Colonic mucosa (tissue), 4 donors: ENCODE measurements at places on chromosomes 1 and 21. TPM values are rescaled to one million over a fixed set of nuclear protein-coding genes. Genes with fewer than 3 reads are reported as not detected.

Gene ITSN1
- total RNA-seq, result 28.3 TPM

Gene S100A16
- 232 TPM for total RNA-seq

Gene IVL
- not detected for total RNA-seq

Gene FASLG
- total RNA-seq, result 0.24 TPM

- H3K4me1 ChIP-seq, result no peaks in the 10 kb centered on the region
- DNase-seq, result no peak
- H3K27me3 ChIP-seq, result no peaks in the 10 kb centered on the region
These were observed 71.3 kb upstream of the PRDX6 start for GRCh38 chr1:173405834-173406233.

- H3K4me3 ChIP-seq, result no peak overlapping the region
- no peak overlapping the region for H3K27ac ChIP-seq
- no peaks in the 10 kb centered on the region for H3K36me3 ChIP-seq
- no peaks in the 10 kb centered on the region for H3K4me1 ChIP-seq
- no peak for DNase-seq
These were observed 17.0 kb downstream of the C1orf167 start for GRCh38 chr1:11778844-11779623.

DNA sequence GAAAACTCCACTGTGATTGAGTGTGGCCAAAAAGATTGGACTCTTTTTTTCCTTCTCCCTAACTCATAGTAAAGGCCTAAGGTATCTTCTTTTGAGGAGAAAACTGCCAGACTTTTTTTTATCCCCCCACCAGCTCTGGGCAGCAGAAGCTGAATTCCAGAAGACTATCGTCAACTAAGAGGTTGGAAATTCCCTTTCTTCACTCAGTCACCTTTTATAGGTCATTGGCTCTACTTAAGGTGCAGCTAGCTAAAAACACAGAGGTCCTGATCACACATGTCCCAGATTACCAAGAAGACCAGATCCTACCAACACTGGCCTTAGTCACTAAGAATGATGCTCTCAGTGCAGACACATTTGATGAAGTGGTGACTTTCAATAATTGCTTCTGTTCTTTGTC lies 1441.2 kb downstream of the PLA2G4A start:
- no peaks in the 10 kb centered on the region for H3K4me1 ChIP-seq
- H3K4me3 ChIP-seq, result no peak overlapping the region
- DNase-seq, result no peak
- no peak overlapping the region for H3K27ac ChIP-seq
- H3K36me3 ChIP-seq, result no peaks in the 10 kb centered on the region

- no peaks in the 10 kb centered on the region for H3K4me1 ChIP-seq
- no peak for DNase-seq
- H3K27me3 ChIP-seq, result no peaks in the 10 kb centered on the region
- H3K4me3 ChIP-seq, result no peak overlapping the region
These were observed 39.6 kb upstream of the PGBD5 start for GRCh38 chr1:230465691-230466090.

DNA sequence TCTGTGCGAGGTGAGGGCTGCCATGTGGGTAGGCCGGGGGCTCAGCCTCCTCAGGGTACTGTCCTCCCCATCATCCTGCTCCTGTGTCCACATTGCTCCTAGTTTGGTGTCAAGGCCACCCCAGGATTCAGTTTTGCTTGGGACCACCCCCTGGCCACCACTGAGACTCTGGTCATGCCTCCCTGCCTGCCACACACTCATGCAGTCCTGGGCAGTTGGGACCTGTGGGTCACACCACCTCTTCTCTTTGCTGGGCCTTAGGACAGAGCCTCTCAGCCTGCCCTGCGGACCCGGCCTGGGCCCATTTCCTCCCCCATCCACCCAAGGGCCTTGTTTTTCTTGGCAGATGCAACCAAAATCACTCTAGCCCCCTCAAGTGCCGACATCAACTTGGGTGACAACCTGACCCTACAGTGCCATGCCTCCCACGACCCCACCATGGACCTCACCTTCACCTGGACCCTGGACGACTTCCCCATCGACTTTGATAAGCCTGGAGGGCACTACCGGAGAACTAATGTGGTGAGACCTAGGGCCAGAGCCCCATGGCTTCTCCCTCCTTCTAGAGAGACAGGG lies 19.4 kb downstream of the TMEM81 start:
- H3K27me3 ChIP-seq, result no peaks in the 10 kb centered on the region
- H3K4me1 ChIP-seq, result no peaks in the 10 kb centered on the region
- DNase-seq, result no peak
- no peaks in the 10 kb centered on the region for H3K36me3 ChIP-seq
- H3K27ac ChIP-seq, result no peak overlapping the region

DNA sequence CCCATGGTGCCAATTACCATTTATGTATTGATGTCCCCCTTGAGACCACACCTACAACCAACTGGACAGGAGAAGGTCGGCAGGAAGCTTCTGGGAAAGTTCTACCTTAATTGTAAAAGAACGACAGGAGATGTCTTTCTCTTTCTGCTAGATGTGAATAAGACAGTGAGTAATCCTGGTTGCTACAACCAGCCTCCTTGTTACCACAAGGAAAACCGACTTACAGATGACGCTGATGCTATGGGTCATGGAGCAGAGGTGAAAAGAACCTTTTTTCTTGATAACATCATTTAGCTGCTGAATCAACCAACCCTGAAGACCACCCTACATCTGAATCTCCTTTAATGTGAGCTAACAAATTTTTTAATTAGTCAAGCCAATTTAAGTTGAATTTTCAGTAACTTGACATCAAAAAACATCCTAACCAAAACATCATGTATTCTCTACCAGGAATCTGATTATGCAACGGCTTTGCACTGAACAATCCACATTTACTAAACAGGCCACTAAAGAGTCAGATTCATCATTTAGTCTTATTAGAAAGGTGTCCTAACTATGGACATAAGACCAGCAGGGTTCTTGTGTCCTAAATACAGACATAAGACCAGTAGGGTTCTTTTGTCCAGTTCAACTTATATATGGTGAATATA lies 23.0 kb downstream of the RGS2 start:
- DNase-seq, result no peak

GRCh38 chr1:58754683-58755467 lies 29.0 kb downstream of the JUN start:
- H3K27ac ChIP-seq, result peak overlapping the region; percentile 55
- H3K27me3 ChIP-seq, result no peaks in the 10 kb centered on the region
- DNase-seq, result no peak
- H3K4me1 ChIP-seq, result peaks cover 6% of the 10 kb centered on the region
- H3K36me3 ChIP-seq, result no peaks in the 10 kb centered on the region

DNA sequence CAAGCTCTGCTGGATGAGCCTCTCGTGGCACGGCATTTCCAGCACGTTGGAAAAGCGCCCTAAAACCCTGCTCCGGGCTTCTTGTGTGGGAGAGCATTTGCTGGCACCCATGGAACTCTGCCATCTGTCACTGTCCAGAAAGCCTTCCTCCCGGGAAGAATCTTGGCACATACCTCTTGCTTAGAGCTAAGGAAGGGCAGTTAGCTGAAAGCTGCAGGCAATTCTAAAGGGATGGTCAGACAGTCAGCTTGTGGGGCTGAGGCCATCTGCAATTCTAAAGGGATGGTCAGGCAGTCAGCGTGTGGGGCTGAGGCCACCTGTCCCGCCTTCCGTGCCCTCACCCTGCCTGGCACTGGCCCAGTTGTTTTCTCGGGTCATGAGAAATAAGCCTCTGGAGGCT lies 139.0 kb upstream of the TMEM51 start:
- no peak overlapping the region for H3K27ac ChIP-seq
- H3K36me3 ChIP-seq, result no peaks in the 10 kb centered on the region
- H3K4me3 ChIP-seq, result no peak overlapping the region

- no peaks in the 10 kb centered on the region for H3K27me3 ChIP-seq
- no peaks in the 10 kb centered on the region for H3K36me3 ChIP-seq
- no peaks in the 10 kb centered on the region for H3K4me1 ChIP-seq
- no peak for DNase-seq
- H3K4me3 ChIP-seq, result no peak overlapping the region
These were observed 104.6 kb downstream of the ZBTB18 start for GRCh38 chr1:244155661-244156060.

GRCh38 chr1:117060441-117061317 lies 553 bp downstream of the TTF2 start:
- peak overlapping the region; percentile 66 for H3K27ac ChIP-seq
- no peaks in the 10 kb centered on the region for H3K36me3 ChIP-seq
- peak; percentile 61 for DNase-seq
- H3K4me1 ChIP-seq, result no peaks in the 10 kb centered on the region
- H3K27me3 ChIP-seq, result no peaks in the 10 kb centered on the region

GRCh38 chr1:216596281-216596862 lies 126.9 kb downstream of the ESRRG start:
- no peak for DNase-seq
- no peaks in the 10 kb centered on the region for H3K4me1 ChIP-seq
- no peaks in the 10 kb centered on the region for H3K36me3 ChIP-seq

- no peaks in the 10 kb centered on the region for H3K27me3 ChIP-seq
- no peaks in the 10 kb centered on the region for H3K36me3 ChIP-seq
- H3K27ac ChIP-seq, result no peak overlapping the region
- DNase-seq, result no peak
These were observed 24.1 kb downstream of the BCL9 start for GRCh38 chr1:147565189-147565980.
